ENCODE measurements at places on chromosomes 7 and 10.

DNA sequence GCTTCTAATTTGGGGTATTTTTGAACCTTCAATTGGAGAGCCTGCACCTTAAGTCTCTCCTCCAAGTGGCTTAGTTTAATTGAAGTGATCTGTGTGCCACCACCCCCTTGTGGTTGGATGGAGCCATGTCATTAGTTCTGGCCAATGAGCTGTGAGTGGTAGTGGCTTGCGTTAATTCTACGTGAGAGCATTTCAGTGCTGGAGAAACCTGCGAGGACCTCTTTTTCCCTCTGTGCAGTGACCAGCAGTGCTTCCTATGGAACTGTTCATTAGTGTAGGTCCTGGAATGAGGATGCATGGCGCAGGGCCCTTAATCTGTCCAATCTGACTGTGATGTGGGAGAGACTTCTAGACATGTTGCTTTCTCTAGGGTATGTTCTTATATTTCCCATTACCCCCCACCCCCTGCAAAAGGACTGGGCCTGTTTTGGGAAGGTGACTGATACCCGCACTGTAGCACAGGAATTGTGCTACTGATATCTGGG lies 3.8 kb downstream of the HILPDA start:
- peak; percentile 68 for DNase-seq

DNA sequence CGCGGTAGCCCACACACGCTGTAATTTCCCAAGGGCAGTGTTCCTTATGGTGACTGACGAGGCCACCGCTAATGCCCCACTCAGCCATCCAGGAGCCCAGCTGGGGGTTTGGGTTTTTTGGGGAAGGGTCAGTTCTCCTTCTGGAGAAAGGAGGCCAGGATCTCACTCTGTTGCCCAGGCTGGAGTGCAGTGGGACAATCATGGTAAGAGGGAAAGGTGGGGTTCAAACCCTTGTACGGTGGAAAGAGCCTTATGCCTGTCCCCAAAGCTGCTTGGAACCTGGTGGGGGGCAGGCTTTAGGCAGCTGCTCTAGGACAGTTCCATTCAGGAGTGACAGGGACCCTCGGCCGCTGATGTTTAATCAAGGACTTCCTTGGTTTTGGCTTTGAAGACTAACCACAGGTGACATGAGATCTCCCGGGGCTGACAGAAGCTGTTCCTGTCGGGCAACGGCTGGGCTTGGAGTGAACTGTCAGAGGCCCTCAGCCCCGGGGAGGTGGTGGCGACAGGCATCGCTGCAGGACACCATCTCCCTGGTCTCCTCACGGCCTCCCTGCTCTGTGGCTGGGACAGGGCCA lies 84.5 kb downstream of the CARD11 start:
- no peak for DNase-seq

- DNase-seq = no peak
These were observed 303.9 kb downstream of the REEP3 start for GRCh38 chr10:63825111-63825510.

GRCh38 chr7:23661385-23661784 lies 18.6 kb upstream of the FAM221A start:
- DNase-seq = no peak

- no peak for DNase-seq
These were observed 52.7 kb downstream of the VPS50 start for GRCh38 chr7:93284908-93285307.

GRCh38 chr10:131086094-131086493 lies 225.4 kb downstream of the TCERG1L start:
- DNase-seq = no peak

- DNase-seq = no peak
These were observed 189.1 kb upstream of the ZMIZ1 start for GRCh38 chr10:78879621-78880020.

DNA sequence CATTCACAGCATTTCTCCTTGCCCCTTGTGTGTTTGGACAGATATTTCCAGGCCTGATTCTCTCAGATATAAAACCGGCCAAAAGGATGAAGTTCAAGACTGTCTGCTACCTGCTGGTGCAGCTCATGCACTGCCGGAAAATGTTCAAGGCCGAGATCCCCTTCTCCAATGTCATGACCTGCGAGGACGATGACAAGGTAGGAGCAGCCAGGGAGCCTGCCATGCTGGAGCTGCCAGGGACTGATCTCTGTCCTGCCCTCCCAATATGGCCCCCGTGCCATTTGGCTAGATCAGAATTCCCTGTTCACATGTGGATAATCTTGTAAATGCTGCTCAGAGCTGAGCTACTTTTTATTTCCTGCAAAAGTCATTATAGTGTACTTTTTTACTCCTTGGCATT lies 87.8 kb downstream of the ADCY1 start:
- DNase-seq = no peak

DNA sequence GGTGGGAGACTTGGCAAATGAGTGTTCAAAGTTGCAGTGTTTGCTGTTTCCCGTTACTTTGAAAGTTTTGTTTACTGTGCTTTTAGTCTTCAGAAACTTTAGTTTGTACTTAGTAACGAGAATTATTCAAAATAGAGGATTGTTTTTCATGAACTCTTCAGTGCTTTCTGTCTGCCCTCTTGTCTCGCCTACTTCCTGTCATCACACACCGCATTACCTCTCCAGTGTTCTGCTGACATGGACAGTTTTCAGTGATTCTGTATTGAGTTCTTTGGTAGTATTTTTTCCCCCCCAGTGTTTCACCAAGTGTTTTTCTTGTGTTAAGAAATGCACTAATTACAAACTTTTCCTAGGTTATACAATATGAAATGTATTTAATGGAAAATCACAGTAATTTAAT lies 207.0 kb downstream of the MLLT10 start:
- peak; percentile 16 for DNase-seq

GRCh38 chr10:4926400-4926799 lies 36.8 kb upstream of the AKR1C1 start:
- DNase-seq = no peak
